ENCODE measurements at places on chromosomes 2 and 18.
A peak's percentile ranks its signal among the peaks of the same experiment; 100 is the strongest.

- no peak for DNase-seq
Measured at GRCh38 chr2:239220981-239221396, 179.8 kb downstream of the HDAC4 start.

- DNase-seq: no peak
Measured at GRCh38 chr2:171999161-171999560, 592 bp upstream of the METAP1D start.

- DNase-seq: peak; percentile 56
Measured at GRCh38 chr2:203759690-203760365, 53.4 kb downstream of the CD28 start.

DNA sequence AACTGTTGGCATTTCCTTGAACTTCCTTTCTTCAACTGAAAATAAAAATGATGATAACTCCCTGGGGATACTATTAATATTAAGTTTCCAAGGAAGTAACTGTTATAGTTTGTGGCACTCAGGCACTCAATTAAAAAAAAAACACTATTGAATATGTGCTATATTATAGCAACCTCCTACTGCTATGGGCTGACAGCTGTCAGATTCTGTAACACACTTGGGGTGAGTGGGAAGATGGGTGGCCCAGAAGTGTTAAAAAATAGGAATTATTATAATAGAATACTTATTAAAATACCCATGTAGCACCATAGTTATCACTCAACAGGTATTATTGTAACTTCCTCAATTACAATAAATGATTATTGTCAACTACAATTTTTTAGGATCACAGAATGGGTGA lies 130.9 kb downstream of the RNF152 start:
- DNase-seq: no peak

DNA sequence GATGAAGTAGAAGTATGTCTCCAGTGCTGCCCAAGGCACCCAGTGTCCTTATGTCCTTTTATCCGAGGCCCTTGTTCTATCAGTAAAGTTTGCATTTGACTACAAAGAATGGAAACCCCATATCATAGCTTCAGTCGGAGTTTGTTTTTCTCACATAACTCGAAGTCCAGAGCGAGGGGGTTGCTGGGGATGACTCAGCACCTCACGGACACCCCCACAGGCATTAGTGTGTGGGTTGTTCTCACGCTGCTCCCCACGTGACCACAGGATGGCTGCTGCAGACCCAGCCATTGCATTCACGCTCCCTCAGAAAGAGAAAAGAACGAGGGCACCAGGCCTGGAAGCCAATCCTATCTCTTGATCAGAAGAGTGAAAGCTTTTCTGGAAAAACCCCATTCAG lies 27.8 kb downstream of the SALL3 start:
- no peak for DNase-seq

DNA sequence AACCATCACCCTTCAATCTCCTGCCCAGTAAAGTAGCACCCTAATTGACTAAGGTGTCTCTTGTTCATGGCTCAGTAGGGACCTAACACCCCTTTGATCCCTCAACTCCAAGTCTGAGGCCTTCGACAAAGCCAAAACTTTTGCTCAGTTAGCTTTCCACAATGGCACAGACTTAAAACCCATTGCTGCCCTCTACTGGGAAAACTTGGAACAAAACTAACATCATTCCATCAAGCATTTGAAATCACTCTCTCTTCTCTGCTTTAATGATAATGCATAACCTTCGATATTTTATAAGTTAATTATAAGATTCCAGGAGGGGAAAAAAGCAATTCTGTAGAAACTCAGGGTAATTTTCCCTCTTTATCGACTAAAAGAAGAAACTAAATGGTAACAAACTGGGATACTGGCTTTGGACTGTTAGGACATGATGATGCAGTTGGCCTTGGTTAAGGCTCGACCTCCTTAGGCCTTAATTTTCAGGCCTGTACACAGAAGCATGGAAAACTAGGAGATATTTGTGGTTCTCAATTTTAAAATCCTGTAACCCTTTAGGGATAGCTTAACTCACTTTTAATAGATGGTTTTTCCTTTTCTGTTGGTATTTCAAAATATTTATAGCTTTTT lies 127.8 kb downstream of the STK39 start:
- DNase-seq: peak; percentile 73

DNA sequence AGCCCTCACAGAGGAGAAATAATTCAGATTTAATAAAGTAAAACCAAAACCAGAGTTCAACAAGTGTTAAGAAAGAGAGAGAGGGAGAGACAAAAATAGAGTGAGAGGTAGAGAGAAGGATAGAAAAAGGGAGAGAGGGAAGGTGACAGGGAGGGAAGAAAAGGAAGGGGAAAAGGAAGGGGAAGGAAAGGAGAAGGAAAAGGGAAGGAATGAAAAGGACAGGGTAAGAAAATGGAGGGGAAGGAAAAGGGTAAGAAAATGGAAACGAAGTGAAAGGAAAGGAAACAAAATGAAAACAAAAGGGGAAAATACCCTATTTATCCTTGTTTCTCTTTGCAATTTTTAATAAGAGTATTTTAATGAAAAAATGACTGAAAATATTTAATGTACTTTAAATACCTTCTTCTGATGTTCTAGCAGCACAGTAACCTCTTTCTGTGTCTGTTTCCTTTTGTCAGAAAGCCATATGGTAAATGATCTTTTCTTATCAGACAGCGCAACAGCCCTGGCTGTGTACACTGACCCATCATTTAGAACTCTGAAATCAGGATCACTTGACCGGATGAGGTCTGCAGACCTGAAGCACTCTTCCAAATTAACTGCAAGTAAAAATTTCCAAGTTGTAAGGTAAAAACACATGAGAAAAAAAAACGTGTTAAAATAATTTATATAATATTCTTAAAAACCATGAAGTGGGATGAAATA lies 11.8 kb downstream of the DSC3 start:
- DNase-seq: no peak

- DNase-seq: no peak
Measured at GRCh38 chr2:235582729-235583128, 88.9 kb downstream of the AGAP1 start.

All from ACHN (cell line).